ENCODE measurements at places on chromosomes 2 and 18. TPM values are rescaled to one million over a fixed set of nuclear protein-coding genes. Genes with fewer than 3 reads are reported as not detected.

GPBAR1 gene
- 2.0 TPM for total RNA-seq

ARPC2 gene
- 271 TPM for total RNA-seq

PDE1A gene
- total RNA-seq = 8.1 TPM

GRCh38 chr2:241074065-241074818 lies 27.8 kb downstream of the MTERF4 start:
- DNase-seq = no peak
- no peak overlapping the region for H3K4me3 ChIP-seq
- peaks cover 59% of the 10 kb centered on the region for H3K36me3 ChIP-seq

DNA sequence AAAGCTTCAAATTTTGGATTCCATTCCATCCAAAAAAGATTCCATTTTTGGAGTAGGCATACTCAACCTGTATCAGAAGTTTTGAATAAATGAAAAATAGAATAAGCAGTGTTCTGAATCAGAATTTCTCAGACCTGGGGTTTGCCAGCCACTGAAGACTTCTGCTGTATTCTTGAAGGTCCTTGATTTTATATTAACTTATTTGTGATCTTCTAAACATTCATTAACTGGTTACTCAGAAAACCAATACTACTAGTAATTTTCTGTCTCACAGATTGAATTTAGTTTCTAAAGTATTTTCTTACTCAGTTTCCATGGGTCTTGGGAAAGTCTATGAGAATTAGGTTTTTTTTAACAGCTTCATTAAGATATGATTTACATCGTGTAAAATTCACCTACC lies 60.9 kb downstream of the RIF1 start:
- no peak overlapping the region for H3K4me3 ChIP-seq
- no peaks in the 10 kb centered on the region for H3K27me3 ChIP-seq
- H3K27ac ChIP-seq = no peak overlapping the region
- H3K4me1 ChIP-seq = no peaks in the 10 kb centered on the region
- H3K36me3 ChIP-seq = peaks cover 74% of the 10 kb centered on the region
